ENCODE measurements at places on chromosomes 11 and 22.

DNA sequence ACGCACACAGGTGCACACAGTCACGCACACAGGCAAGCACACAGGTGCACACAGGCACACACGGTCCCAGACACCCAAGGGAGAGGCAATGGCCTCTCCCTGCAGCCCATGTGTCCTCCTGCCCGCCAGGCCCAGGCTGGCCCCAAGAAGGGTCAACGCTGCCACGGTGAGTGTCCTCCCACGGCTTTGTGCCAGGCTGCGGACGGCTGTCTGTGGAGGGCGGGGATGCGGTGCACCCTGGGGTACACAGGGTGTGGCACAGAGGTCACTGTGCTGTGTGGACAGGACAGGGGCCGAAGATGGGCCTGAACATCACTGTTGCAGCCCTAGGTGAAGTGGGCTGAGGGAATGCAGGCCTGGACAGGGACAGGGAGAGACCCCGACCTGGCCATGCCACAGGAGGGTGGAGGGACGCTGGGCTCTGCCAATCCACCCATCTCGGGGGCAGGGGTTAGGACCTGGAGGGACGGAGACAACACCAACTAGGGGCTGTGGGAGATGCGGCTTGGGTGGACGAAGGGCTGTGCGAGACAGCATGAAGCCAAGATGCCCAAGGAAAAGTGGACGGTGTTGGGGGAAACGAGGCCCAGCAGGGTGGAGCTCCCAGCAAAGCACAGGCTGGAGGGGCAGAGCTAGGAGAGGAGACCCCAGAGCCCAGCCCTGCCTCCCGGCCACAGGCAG, 523.8 kb downstream of the BRD1 start:
- DNase-seq, result no peak

DNA sequence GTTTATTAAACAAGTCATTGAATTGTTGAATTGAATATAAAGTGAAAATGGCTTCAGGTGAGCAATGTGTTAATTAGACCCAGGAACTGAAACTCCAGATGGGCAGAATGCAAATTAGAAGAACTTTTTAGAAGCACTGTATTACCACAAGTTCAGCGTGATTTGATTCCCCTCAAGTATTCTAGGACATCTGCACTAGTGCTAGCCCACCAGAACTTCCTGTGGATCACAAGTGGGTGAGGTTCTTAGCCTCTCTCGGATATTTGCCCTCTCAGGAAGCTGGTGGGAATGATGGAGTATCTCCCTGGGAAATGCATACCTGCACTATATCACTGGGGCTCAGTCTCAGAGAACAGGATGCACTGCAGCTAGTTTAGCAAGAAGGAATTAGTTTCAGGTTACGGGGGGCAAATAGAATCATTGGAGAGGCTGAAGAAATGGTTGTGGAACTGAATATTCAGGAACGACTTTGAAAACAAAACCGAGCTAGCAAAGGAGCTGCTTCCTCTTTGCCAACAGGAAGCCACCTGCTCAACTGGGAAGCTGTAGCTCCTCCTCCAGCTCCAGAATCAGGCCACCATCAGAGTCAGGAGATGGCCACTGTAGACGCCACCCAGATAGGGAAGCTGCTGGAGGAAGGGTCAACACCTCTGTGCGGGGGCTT, 74.3 kb downstream of the DHCR7 start:
- no peak for DNase-seq

DNA sequence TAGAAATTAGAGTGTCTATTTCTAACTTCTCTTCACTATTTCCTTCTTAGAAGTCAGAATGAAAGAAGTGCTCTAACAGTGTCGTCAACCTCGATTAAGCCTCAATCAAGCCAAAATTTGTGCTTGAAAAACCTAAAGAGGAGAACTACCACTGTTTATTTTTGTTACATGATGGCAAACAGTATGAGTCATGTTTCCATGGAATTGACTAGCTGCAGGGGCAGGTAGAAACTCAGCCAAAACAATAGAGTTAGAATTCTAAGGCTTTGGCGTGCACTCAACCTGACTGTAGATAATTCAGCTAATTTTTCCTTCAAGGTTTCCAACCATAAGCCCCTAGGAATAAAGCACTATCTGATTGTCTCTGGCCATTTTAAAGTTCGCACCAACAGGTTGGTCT, 415.9 kb downstream of the ETS1 start:
- no peak for DNase-seq

GRCh38 chr11:3934658-3935057, 79.2 kb downstream of the STIM1 start:
- no peak for DNase-seq

DNA sequence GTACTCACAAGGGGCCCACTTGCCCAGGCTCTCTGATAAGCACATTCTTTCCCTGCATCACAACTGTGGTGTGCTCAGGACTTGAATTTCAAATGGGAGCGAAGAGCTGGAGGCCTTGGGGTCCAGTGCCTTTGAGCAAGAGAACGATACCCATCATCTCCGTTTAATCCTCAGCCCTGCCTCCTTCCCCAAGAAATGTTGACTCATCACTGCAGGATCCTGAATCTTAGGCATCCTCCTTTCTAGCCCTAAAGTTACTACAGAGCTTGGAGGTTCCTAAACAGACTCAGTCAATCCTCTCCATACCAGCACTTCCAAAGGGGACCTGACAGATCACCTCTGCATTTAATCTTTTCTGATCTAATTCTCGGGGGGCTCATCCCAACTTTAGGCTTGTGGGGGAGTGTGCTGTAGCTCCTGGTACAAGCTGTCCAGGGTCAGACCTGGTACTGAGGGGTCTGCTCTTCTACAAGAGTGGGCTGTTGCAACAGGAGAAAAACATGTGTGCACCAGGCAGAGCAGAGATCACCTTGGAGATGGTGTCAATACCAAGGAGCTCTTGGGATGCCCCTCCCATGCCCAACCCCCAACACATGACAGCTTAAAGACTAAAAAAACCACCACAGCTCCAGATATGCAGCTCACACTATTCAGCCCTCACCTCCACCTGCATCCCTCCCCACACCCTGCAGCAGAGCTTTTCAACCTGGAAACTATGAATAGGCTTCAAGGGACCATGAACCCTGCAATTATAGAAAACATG, 3.9 kb upstream of the PRG2 start:
- DNase-seq, result no peak

DNA sequence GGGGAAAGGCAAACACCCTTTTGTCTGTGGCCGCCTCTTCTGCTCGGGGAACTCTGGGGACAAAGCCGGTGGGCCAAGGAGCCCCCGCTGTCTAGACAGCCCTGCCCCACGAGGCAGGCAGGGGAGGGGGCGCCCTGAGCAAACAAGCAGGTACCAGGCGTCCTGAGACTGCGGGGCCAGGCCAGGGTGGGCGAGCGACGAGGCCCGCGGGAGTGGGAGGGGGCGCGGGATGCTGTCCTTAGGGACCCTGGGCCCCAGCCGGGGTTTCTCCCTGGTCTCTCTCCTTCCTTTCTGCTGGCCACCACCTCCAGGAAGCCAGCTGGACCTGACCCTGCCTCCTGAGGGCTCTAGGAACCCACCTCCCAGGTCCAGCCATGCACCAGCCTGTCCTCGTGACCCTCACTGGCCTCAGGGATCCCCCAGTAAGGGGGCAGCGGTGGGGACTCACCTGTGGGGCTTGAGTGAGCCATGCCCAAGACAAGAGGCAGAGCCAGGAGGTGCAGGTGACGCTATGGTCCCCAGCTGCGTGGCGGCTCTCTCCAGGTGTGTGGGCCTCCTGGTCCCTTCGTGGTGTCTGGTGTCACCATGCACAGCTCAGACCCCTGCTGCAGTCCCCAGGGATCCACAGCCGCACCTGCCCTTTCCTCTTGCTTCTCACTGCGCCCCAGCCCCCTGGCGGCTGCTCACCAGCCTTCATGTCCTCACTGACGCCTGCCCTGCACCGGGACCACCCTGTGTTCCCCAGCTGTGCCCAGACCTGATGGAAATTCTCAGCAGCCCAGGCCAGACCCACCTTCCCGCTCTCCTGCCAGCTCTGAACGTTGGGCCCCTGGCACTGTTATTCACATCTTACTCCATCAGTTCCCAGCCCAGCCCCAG, 26.5 kb upstream of the MUC5AC start:
- DNase-seq, result no peak

- DNase-seq, result no peak
Observed at GRCh38 chr11:2780850-2781407, 81.1 kb upstream of the KCNQ1OT1 start.

- no peak for DNase-seq
Observed at GRCh38 chr11:34273099-34273498, 84.7 kb downstream of the ABTB2 start.

DNA sequence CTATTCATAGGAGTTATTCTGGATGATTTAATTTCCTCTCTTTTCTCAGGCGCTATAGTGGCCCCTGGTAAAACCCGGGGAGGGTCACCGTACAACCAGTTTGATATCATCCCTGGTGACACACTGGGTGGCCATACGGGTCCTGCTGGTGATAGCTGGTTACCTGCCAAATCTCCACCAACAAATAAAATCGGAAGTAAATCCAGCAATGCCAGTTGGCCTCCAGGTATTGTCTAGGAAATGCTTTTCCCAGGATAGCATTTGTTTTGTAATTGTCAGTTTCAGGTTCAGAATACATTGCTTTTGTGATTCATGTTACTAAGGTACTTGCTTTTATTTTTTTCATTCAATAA, 35.6 kb upstream of the ADSL start:
- no peak for DNase-seq

- no peak for DNase-seq
Observed at GRCh38 chr11:59542142-59542810, 30.9 kb downstream of the OR4D9 start.

- no peak for DNase-seq
Observed at GRCh38 chr22:22210889-22211833, 33.4 kb upstream of the VPREB1 start.

GRCh38 chr11:1761857-1762536, 1.7 kb downstream of the CTSD start:
- no peak for DNase-seq
